ENCODE measurements at places on chromosomes 3 and 15. TPM values are rescaled to one million over a fixed set of nuclear protein-coding genes. Genes with fewer than 3 reads are reported as not detected.

GOLGA6L26 gene
- not detected for total RNA-seq

CP gene
- total RNA-seq, result 1.1 TPM

GABRB3 gene
- total RNA-seq, result 98.2 TPM

CPEB1 gene
- 1.5 TPM for total RNA-seq

GUCA1C gene
- total RNA-seq, result not detected

PGBD4 gene
- 1.2 TPM for total RNA-seq

PLXNA1 gene
- total RNA-seq, result 42.1 TPM

HSPBAP1 gene
- total RNA-seq, result 8.9 TPM

PLSCR5 gene
- total RNA-seq, result not detected

MFSD1 gene
- total RNA-seq, result 10.4 TPM

KIF7 gene
- total RNA-seq, result 23.4 TPM

ARF4 gene
- total RNA-seq, result 160 TPM

SPESP1 gene
- not detected for total RNA-seq

DNA sequence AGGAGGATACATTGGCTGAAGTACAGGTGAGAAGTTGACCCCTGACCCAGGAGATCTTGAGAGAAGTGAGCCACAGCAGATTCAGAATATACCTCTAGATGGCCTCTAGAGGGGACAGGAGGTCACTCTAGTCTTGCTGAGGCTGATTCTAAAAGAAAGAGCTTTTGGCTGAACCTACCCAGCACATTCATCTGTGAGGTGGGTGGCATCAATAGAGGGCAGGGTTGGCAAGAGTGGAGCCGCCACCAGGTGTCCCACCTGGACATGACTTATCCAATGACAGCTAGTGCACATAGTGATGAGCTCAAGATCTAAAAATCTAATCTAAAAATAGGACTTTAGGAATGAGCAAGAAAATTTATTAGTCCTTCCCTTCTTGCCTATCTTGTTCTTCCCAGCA lies 51.6 kb downstream of the CYP19A1 start:
- no peaks in the 10 kb centered on the region for H3K4me1 ChIP-seq
- H3K4me3 ChIP-seq, result no peak overlapping the region
- H3K27me3 ChIP-seq, result no peaks in the 10 kb centered on the region

- H3K4me3 ChIP-seq, result no peak overlapping the region
- peaks cover 32% of the 10 kb centered on the region for H3K36me3 ChIP-seq
- no peak overlapping the region for H3K27ac ChIP-seq
- H3K4me1 ChIP-seq, result no peaks in the 10 kb centered on the region
- H3K27me3 ChIP-seq, result no peaks in the 10 kb centered on the region
These were observed 104.6 kb downstream of the ATP1B3 start for GRCh38 chr3:141981084-141981483.

GRCh38 chr3:57809609-57809968 lies 53.5 kb downstream of the SLMAP start:
- H3K27ac ChIP-seq, result no peak overlapping the region
- H3K36me3 ChIP-seq, result no peaks in the 10 kb centered on the region
- DNase-seq, result no peak
- no peak overlapping the region for H3K4me3 ChIP-seq
- H3K27me3 ChIP-seq, result no peaks in the 10 kb centered on the region

DNA sequence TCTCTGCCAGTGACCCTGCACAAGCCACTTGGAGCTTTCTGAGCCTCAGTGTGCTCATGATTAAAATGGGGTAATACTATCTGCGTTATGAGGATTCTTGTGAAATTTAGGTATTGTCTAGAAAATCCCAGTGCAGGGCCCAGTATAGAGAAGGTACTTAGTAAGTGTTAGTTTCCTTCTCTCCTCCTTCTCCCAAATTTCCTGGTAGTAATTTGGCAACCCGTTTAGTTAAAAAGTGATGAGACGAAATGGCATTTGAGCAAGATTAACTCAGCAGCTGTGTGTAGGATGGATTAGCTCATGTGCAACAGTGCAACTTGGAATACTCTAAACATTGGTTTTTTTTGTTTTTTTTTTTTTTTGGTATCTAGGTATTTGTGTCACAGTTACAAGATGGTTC lies 84.6 kb downstream of the SLCO3A1 start:
- H3K4me3 ChIP-seq, result no peak overlapping the region
- H3K4me1 ChIP-seq, result no peaks in the 10 kb centered on the region
- H3K36me3 ChIP-seq, result no peaks in the 10 kb centered on the region
- H3K27ac ChIP-seq, result no peak overlapping the region
- H3K27me3 ChIP-seq, result no peaks in the 10 kb centered on the region

- no peaks in the 10 kb centered on the region for H3K27me3 ChIP-seq
- H3K4me3 ChIP-seq, result no peak overlapping the region
- DNase-seq, result no peak
- H3K36me3 ChIP-seq, result no peaks in the 10 kb centered on the region
- no peak overlapping the region for H3K27ac ChIP-seq
These were observed 64.2 kb upstream of the LINGO1 start for GRCh38 chr15:77696871-77697270.

DNA sequence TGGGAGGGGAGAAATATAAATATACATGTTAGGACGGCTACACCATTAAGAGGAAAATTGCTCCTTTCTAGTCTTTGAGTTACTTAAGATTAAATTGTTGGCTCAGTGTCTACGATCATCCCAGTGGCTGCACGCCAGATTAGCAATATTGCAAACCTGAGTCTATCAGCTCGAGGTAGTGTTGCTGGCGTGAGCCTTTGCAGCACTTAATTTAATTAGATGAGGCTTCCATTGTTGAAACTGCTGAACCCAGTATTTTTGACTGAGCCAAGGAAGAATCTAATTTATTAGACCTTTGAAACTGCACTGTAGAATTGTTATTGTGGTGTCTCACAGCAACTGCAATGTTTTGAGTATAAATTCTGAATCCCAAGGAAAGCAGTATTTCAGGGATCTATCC lies 782.4 kb upstream of the ROBO1 start:
- no peaks in the 10 kb centered on the region for H3K4me1 ChIP-seq
- no peaks in the 10 kb centered on the region for H3K27me3 ChIP-seq
- H3K27ac ChIP-seq, result no peak overlapping the region
- DNase-seq, result no peak

DNA sequence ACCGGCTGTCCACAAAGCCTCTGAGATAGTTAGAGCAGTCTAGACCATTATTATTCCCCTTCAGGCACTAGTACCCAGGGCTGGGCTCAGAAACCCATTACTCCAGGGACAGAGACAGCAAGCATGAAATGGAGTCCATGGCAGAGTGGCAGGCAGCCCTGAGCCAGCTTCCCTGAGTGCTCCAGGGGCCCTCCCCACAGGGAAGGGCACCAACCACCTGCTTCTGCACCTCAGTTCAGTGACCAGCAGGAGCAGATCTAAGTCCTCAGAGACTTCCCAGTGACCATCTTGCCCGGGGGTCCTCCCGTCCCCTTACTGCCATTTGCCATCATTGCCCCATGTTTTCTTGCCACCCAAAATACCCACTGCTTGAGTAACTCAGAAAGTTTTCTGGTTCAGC lies 62.0 kb downstream of the DAPK2 start:
- H3K36me3 ChIP-seq, result no peaks in the 10 kb centered on the region
- no peak for DNase-seq
- no peaks in the 10 kb centered on the region for H3K4me1 ChIP-seq

DNA sequence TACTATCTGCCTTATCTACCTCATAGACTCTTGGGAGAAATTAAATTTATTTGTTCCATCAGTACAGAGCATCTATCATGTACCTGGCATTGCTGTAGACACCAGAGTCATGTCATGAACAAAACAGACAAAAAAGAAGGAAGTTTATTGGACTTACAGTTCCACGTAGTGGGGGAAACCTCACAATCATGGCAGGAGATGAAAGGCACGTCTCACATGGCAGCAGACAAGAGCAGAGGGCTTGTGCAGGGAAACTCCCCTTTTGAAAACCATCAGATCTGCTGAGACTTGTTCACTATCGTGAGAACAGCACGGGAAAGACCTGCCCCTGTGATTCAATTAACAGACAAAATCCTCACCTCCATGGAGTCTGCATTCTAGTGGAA lies 25.6 kb upstream of the ACAP2 start:
- H3K36me3 ChIP-seq, result no peaks in the 10 kb centered on the region
- H3K27me3 ChIP-seq, result no peaks in the 10 kb centered on the region
- no peak overlapping the region for H3K27ac ChIP-seq
- H3K4me1 ChIP-seq, result no peaks in the 10 kb centered on the region
- DNase-seq, result no peak

- peaks cover 67% of the 10 kb centered on the region for H3K36me3 ChIP-seq
- H3K4me1 ChIP-seq, result no peaks in the 10 kb centered on the region
- H3K27me3 ChIP-seq, result no peaks in the 10 kb centered on the region
- no peak overlapping the region for H3K27ac ChIP-seq
- H3K4me3 ChIP-seq, result no peak overlapping the region
These were observed 17.2 kb upstream of the GNB5 start for GRCh38 chr15:52208306-52208946.

GRCh38 chr15:95365511-95366107 lies 964.9 kb upstream of the NR2F2 start:
- DNase-seq, result no peak
- no peaks in the 10 kb centered on the region for H3K4me1 ChIP-seq
- no peak overlapping the region for H3K4me3 ChIP-seq
- no peaks in the 10 kb centered on the region for H3K27me3 ChIP-seq
- H3K27ac ChIP-seq, result no peak overlapping the region

GRCh38 chr3:137471130-137471529 lies 293.0 kb upstream of the SOX14 start:
- no peaks in the 10 kb centered on the region for H3K27me3 ChIP-seq
- no peaks in the 10 kb centered on the region for H3K36me3 ChIP-seq
- DNase-seq, result no peak
- no peak overlapping the region for H3K4me3 ChIP-seq
- H3K27ac ChIP-seq, result no peak overlapping the region

DNA sequence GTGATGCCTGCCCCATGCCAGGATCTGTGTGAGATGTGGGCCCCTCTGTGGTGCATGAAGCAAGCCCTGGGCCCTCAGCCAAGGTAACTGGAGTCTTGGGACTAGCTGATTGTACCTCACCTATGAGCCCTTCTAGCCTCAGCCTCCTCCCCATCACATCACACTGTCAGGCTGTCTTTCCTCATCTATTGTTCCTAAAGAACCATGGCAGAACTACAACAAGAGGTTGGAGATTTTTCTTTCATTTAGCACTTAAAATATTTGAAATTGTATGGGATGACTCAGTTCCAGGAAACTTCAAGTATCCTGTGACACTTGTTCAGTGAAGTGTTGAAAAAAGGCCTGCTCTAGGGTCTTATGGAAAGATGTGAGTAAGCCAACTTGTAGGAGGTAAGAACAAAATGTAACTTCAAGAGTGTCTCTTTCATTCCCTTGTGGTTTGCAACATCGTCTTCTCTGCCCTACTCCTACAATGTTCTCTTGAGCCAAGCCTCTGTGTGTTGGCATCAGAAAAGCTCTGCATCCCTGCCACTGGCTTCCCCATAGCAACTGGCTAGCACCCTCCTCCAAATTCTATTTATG lies 58.7 kb upstream of the TIPARP start:
- H3K4me1 ChIP-seq, result no peaks in the 10 kb centered on the region
- H3K36me3 ChIP-seq, result no peaks in the 10 kb centered on the region
- no peak overlapping the region for H3K4me3 ChIP-seq
- no peak overlapping the region for H3K27ac ChIP-seq
- no peaks in the 10 kb centered on the region for H3K27me3 ChIP-seq

GRCh38 chr3:126473292-126474168 lies 2.2 kb downstream of the ZXDC start:
- H3K27ac ChIP-seq, result no peak overlapping the region
- peaks cover 9% of the 10 kb centered on the region for H3K4me1 ChIP-seq
- no peak for DNase-seq
- peaks cover 40% of the 10 kb centered on the region for H3K36me3 ChIP-seq

DNA sequence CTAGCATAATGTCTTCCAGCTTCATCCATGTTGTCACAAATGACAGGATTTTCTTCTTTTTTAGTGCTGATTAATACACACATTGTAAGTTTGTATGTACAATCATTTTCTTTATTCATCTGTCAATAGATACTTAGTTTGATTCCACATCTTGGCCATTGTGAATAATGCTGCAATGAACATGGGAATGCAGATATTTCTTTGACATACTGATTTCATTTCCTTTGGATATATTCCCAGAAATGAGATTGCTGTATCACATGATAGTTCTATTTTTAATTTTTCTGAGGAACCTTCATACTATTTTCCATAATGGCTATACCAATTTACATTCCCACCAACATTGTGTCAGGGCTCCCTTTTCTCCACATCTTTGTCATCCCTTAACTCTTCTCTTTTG lies 117.9 kb downstream of the MEIS2 start:
- H3K4me1 ChIP-seq, result no peaks in the 10 kb centered on the region
- H3K4me3 ChIP-seq, result no peak overlapping the region
- H3K27me3 ChIP-seq, result no peaks in the 10 kb centered on the region
- DNase-seq, result no peak
- H3K27ac ChIP-seq, result no peak overlapping the region

- H3K36me3 ChIP-seq, result no peaks in the 10 kb centered on the region
- no peaks in the 10 kb centered on the region for H3K27me3 ChIP-seq
- no peak for DNase-seq
- no peak overlapping the region for H3K27ac ChIP-seq
These were observed 425.3 kb downstream of the RBMS3 start for GRCh38 chr3:29705906-29706844.

DNA sequence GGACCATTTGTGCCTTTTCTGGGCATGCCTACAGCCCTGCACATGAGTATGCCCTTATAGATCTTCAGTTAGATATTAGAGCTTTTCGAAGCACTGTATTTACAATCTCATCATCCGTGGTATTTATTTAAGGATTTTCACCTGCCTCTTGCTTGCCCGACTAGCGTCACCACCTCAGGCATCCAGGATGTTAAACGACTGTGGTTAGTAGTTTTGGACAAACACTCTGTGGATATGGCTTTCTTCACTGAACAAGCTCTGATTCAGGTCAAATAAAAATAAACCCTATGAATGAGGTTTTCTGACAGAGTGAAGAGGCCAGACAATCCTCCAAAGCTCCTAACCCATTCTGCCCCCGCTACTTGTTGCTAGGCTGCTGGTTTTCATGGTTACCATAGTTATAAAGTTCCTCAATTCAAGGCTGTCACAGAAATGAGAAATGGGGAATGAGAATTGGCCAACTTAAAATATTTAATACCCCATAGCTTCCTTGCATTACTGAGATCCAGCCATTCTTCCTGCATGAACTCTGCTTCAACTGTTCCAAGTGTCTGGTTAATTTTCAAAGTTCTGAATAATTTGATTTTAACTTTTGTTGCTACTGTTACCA lies 440.1 kb downstream of the GABRG3 start:
- peaks cover 2% of the 10 kb centered on the region for H3K4me1 ChIP-seq
- H3K27me3 ChIP-seq, result no peaks in the 10 kb centered on the region
- no peak for DNase-seq
- no peak overlapping the region for H3K4me3 ChIP-seq
- H3K36me3 ChIP-seq, result no peaks in the 10 kb centered on the region

GRCh38 chr3:61724801-61725200 lies 163.4 kb downstream of the PTPRG start:
- H3K4me1 ChIP-seq, result peaks cover 13% of the 10 kb centered on the region
- no peak overlapping the region for H3K4me3 ChIP-seq
- H3K27me3 ChIP-seq, result no peaks in the 10 kb centered on the region
- peaks cover 11% of the 10 kb centered on the region for H3K36me3 ChIP-seq

DNA sequence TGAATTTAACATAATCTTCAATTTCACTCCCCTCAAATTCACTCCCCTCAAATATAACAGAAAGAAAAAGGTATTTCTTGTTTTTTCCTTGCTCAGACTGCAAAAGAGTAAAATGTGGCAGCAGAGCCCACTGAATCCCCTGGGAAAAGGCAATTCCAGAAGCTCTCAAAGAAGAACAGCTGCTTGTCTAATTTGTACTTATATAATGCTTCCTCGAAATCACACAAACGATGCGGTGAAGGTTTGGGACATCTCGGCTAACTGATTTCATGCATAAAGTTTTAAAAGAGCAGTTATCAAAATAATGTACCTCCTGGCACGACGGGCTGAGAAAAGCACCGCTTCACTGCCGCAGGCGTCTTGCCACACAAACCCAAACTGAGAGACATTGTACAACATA lies 10.7 kb downstream of the BDH1 start:
- no peak overlapping the region for H3K27ac ChIP-seq
- no peaks in the 10 kb centered on the region for H3K27me3 ChIP-seq
- H3K4me1 ChIP-seq, result peaks cover 5% of the 10 kb centered on the region
- no peak overlapping the region for H3K4me3 ChIP-seq
- peaks cover 20% of the 10 kb centered on the region for H3K36me3 ChIP-seq
- no peak for DNase-seq
